Epithelial cell of proximal tubule (primary cell): ENCODE measurements at places on chromosomes 5 and 9.

DNA sequence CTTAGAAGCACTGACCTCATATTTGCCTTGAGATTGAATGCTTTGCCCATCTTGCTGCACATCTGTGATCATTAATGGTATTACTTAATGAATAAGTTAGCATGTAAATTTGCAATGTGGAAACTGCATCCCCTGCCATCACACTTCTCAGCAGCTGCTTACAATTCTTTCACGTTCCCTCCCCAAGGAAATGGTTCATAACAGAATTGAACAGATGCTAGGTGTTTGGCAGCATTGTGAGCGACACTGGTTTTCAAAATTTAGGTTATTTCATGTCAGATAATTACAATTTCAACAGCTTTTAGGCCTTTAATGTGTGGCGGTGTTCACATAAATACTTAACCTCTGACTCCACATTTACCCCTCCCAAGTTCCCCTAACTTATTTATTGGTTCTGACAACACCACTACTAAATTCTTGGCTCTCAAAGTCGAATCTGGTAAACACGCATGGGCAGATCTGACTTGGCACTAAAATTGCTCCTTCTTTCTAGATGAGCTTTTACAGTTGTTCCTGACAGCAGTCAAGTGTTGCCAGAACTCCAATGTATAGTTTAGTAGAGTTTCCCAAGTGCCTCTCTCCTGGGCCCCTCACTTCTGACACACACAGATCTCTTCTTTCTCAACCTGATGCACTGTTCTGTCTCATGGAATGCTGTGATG, 46.8 kb downstream of the SLC1A3 start:
- no peak for DNase-seq

DNA sequence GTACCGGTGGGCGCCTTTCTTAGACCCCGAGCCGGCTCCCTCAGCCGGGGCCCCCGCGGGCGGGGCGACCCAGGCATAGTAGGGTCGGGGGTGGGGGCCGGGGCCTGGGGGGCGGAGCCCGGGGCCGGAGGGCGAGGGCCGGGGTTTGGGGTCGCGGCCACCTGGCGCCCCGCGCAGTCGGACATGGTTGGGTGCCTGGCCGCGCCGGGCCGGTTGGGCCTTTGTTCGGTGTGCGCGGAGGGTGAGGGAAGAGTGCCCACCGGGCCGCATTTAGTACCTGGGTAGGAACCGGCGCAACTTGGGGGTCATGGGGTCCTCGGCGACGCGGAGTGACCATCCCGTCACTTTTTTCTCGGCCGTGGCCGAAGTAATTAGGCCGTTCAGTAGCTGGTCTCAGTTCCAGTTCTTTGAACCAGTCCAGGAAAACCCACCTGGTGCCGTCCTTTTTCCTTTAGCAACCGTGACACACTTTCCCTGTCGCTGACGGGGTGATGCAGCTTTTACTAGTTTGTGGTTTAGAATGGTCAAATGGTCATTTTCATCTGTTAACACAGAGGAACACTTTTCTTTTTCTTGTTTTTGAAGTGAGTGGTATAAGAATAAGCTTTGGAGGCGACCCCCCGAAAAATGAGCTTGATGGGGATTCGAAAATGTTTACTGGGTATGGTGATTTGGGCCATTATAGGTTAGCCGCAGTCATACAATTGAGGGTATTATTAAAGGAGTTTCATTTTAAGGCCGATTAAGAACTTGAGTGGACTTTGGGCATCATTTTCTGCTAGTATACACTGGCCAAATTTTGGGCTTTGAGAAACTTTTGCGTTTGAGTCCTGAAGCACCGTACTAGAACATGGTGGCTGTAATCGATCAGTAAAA, 589 bp downstream of the CKS2 start:
- DNase-seq, result no peak

DNA sequence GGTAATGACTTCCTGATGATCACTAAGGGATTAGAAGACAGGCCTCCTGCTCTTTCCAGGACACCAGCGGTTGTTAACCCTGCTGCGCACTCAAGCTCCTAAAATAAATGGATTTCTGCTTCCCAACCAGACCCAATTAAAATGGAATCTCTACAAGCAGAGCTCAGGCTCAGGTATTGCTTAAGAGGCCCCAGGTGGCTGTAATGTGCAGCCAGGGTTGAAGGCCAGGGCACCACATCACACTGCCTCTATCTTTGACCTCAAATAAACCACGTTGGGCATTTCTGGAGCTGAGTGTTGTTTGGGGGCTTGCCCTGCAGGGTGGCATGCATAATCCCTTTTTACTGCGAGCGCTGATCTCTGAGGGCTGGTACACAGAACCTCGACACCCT, 108.0 kb downstream of the FBXO38 start:
- DNase-seq, result no peak

DNA sequence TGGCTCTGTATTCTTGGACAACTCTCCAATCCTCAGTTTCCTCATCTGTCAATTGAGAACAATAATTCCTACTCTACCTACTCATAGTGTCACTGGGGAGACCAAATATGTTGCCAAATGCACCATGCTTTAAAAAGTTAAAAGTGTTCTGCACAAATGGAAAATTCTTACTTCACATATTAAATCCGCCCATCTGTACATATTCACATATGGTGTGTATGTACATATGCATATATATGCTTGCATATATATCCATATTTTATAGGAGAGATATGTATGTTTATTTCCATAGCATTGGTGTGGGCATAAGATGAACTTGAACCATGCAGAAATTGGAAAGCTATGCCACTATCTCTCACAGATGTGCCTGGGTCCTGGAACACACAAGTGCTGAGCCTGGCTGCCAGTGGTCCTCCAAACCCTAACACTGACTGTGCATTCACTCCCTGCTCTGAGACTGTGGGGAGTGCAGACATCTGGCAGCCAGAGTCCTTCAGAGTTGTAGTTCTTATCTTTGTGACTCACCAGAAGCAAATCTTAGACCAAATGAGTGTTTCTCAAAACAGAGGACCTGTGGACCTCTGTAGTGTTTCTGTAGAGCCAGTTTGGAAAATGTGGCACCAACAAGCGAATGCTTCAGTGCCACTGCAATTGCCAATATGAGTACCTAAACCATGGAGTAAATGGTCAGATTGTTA, 168.7 kb downstream of the GRIA1 start:
- DNase-seq, result no peak

DNA sequence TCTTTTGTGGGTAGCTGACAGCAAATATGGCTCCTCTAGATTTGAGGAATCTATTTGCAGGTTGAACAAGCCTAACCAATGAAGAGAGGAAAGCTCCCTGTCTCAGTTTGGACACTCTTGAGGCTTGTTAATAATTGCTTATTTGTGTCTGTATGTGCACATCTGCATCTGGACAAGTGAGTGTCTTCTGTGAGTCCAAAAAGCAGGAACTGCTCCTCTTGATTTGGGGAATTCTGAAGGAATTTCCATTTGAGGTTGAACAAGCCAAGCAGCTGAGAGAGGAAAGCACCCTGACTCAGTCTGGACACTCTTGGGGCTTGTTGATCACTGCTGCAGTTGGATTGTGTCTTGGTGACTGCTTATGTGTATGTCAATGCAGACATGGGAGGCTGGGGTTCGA, 211.6 kb downstream of the DTWD2 start:
- DNase-seq, result peak; percentile 6

GRCh38 chr9:36948051-36948450, 86.0 kb downstream of the PAX5 start:
- no peak for DNase-seq

GRCh38 chr9:2494562-2494961, 127.0 kb upstream of the VLDLR start:
- no peak for DNase-seq

DNA sequence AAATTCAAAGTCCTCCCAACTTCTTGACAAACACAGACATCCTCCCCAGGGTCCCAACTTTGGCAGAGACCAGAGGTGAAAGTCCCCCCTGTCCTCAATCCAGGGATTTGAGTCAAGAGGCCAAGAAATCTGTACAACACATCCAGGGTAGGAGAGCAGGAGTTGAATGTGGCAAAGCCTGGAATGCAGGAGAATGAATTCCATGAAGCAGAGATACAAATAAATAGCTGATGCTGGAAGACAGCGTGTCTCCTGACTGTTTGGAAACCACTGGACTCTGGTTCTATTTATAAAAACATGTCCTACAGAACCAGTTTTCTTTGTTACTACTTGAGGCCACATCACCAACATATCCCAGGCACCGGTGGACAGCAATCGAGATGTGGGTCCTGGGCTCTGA, 43.7 kb upstream of the SLIT3 start:
- DNase-seq, result no peak

DNA sequence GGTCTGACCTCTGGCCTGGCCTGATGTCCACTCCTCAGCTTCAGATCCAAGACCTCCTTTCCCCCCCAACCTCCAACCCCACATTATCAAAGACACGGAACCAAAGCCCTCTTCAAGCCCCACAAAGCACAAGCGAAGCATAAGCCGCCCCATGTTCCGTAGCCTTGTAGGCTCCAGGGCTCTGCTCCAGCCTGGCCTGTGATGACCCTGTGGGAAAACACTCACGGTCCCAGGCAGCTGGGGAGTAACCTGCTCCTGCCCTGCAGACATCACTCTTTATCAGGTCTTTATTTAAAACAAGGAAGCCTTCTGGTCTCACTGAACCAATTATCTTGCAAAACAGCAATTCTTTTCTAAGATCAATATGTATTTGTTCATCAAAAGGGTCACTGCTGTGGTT, 15.4 kb upstream of the WNK2 start:
- no peak for DNase-seq

DNA sequence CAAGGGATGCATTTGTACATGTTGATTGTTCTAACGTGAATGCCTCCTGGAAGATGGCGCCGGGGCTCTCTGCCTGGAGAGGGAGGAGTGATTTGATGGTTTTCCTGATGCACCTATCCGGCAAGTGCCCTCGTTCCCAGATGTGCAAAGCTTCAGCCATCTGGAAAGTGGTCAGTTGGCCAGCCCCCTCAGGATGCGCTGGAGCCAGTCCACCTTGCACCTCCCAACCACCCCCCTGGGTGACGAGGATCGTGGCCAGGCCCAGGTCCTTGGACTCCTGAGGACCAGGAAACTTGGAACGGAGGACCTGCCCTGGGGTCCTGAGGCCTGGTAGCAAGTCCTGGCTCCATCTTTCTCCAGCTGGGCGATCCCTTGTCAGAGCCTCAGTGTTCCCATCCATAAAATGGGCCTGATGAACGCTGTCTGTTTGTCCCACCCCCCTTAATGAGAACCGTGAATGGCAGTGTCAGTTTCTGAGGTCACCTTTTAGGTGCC, 23.6 kb upstream of the RNU6ATAC start:
- no peak for DNase-seq

DNA sequence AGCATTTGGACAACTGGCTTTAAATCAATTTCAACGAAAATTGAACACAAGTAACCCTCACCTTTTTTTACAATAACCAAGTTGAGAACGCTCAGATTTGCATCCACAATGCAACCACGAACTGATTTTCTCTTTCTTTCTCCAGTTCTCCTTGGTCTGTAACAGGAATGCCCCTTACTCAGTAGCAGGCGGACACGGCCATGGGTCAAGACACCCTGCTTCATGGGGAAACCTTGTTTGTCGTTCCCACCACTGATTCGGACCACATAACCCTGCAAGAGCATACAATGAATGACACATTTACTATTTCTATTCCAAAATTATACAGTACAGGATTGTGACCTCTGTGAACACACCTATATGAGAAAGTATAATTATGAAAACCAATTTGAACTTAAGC, 1.4 kb downstream of the RPS6 start:
- DNase-seq, result no peak

- DNase-seq, result no peak
Measured at GRCh38 chr9:91045041-91045440, 243.4 kb downstream of the SYK start.

DNA sequence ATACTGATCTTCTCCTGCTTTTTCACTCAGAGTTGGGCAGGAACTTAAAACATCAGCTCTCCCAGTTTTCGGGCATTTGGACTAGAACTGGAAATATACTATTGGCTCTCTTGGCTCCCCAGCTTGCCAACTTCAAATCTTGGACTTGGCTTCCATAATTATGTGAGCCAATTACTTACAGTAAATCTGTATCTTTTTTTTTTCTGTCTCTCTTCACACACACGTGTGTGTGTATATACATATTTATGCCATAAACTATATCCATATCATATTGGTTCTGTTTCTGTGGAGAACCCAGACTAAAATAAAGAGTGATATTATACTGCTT, 379.6 kb upstream of the PRR16 start:
- no peak for DNase-seq

GRCh38 chr5:170262061-170263045, 29.6 kb downstream of the C5orf58 start:
- no peak for DNase-seq

DNA sequence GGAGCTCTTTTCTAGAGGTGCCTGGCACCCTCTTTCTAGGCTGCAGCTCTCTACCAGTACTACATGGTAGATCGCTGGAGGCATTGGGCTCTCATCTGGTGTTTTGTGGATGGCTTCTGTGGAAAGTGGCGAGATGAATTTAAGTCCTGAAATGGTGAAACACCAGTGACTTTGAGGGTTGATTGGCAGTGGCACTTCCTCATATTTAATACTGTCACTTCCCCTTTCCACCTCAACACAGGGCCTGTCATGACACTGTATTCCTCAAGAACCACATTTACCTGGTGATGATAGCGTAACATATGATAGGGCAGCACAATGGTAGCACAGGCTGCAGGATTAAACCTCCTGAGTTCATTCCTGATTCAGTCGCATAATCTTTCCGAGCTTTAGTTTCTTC, 132.1 kb downstream of the KDM4C start:
- no peak for DNase-seq

DNA sequence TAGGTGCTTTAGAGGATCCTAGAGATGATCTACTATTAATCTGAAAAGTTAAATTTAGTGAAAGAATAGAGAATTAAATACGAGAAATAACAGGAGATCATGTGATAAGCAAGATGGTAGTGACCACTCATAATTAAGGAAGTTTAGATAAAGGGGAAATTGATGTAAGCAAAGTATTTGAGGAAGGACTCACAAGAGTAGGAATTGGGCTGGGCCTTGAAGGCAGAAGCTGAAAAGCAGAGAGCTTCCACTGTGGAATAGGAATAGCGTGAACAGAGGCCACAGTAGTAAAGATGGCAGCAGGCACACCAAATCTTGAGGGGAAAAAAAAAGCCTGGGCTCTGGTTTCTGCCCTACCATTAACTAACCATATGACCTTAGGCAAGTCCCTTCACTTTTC, 38.0 kb downstream of the KIF24 start:
- no peak for DNase-seq
